Effector memory CD8-positive, alpha-beta T cell (primary cell): ENCODE measurements at places on chromosomes 5 and 9.

GRCh38 chr9:108257382-108257781 is 598.4 kb downstream of the ACTL7B start:
- no peak for DNase-seq

GRCh38 chr9:137708590-137709284 is 89.9 kb downstream of the EHMT1 start:
- DNase-seq, result no peak

DNA sequence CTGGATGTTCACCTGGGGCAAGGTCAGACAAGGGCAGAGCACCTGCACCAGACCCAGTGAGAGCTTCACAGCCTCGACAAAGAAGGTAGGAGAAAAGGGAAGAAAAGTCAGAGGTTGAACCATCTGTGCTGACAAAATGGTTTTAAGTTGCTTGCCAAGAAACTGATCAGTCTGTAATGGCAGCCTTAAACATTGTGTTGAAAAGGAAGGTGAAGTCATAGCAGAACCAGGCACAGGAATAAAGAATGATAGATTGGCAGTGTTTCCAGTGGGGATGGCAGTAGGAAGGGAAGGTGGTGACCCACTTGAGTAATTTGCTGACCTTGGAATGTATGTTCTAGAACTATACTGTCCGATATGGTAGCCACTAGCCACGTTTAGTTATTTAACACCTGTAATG is 34.2 kb downstream of the HTR4 start:
- no peak for DNase-seq

DNA sequence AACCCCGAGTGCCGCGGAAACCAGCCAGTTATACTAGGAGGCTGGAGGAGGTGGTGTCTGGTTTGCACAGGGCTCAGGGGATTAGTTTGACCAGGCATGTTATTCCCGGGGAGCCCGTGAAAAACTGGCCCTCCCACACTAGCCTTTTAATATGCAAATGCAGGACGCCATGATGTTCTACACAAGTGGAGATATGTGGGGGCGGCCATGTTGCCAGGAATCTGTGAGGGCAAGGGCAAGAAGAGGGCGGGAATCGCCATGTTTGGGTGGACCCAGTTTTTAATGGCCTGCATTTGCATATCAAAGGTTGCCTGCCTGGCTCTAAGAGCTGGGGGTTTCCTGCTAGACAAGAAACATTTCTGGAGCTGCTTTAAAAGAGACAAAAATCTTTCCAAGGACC is 940.7 kb downstream of the CDH18 start:
- DNase-seq, result no peak

GRCh38 chr9:99731950-99732349 is 89.7 kb upstream of the NR4A3 start:
- DNase-seq, result no peak

GRCh38 chr9:111632060-111632459 is 926 bp downstream of the DNAJC25 start:
- DNase-seq, result no peak

DNA sequence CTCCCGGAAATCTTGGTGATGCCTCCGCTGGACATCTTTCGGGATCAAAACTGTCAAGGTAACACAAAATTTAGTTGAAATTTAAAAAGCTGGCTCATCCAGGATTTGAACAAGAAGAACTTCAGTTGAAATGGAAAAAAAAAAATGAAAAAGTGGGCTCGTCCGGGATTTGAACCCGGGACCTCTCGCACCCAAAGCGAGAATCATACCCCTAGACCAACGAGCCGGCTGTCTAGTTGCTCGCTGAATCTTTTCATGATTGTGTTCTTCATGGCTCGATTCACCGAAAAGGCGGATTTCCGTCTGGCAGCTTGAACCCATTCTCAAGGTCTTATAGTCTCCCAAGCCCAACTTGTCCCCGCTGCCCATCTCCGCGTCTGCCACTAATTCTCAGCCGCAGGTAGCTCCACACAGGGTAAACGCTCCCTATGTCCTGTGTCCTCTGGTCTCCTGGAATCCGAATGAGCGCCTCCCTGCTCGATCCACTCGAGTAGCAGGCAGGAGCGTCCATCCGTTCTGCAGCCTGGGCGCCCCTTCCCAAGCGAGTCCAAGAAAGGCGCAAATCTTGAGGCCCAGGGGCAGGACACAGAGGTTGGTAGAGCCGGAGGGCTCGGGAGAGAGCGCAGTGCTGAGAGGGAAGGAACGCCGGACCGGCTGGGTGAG is 16.2 kb downstream of the TRIM7 start:
- peak; percentile 87 for DNase-seq

GRCh38 chr9:33129886-33130881 is 37.0 kb downstream of the B4GALT1 start:
- DNase-seq, result peak; percentile 26

DNA sequence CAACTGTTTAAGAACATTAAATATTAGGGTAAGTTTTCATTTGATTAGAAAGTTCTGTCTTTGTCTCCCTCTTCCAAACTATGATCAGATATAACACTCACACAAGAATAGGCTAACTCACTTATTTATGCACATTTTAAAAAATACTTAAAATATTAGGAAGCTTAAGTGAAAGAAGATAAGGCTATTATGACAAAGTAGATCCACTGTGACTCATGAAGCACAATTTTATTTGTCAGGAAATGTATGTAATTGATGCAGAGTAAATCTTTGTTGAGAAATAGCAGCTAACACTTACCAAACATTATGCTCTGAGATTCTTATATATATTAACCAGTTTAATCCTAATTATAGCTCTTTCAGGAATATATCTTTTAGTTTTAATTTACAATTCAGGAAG is 560.6 kb downstream of the CSNK1G3 start:
- DNase-seq, result no peak

GRCh38 chr9:117718085-117718484 is 13.9 kb downstream of the TLR4 start:
- no peak for DNase-seq

GRCh38 chr5:66170195-66170919 is 26.3 kb downstream of the SREK1 start:
- DNase-seq, result no peak
